HCT116 (cell line): ENCODE measurements at places on chromosomes 5 and 9.

GRCh38 chr5:54593779-54594178 lies 76.2 kb downstream of the SNX18 start:
- no peak for DNase-seq

- no peak for DNase-seq
These were observed 1144.0 kb upstream of the NUDT12 start for GRCh38 chr5:104706600-104706999.

DNA sequence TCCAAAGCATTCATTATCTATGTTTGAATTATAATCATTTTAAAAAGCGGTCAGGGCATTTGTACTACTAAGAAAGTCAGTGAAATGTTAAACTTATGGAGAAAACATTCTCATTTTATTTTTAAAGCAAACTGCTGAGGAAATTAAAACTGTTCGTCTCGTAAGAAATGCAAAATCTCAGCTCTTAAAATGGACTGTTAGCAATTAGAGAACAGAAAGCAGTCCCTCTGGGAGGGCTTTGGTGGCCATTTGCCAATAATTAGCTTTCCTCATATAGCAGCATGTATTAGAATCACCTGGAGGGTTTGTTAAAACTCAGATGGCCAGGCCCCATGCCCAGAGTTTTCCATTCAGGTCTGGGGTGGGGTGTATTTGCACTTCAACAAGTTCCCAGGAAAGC lies 120.7 kb upstream of the RASEF start:
- no peak for DNase-seq

- no peak for DNase-seq
These were observed 637.7 kb downstream of the SEMA5A start for GRCh38 chr5:8908055-8908683.

DNA sequence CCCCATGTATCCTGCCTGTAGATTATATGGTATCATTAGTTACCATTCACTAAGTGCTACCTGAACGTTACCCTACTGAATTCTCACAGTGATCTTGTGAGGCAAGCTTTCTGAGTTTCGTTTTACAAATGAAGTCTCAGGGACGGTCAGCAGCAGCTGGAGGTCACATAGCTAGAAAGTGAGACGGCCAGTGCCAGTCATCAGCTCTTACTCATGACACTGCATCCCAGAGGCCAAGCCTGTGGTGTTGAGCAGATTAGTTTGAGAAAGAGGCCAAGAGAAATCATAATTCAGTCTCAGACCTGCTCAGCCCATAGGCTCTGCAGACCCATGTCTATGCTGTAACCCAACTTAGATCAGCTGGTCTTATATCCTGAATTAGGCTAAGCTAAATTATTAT lies 95.7 kb upstream of the EGFLAM start:
- no peak for DNase-seq

- no peak for DNase-seq
These were observed 295.5 kb downstream of the DTWD2 start for GRCh38 chr5:118692811-118693342.

DNA sequence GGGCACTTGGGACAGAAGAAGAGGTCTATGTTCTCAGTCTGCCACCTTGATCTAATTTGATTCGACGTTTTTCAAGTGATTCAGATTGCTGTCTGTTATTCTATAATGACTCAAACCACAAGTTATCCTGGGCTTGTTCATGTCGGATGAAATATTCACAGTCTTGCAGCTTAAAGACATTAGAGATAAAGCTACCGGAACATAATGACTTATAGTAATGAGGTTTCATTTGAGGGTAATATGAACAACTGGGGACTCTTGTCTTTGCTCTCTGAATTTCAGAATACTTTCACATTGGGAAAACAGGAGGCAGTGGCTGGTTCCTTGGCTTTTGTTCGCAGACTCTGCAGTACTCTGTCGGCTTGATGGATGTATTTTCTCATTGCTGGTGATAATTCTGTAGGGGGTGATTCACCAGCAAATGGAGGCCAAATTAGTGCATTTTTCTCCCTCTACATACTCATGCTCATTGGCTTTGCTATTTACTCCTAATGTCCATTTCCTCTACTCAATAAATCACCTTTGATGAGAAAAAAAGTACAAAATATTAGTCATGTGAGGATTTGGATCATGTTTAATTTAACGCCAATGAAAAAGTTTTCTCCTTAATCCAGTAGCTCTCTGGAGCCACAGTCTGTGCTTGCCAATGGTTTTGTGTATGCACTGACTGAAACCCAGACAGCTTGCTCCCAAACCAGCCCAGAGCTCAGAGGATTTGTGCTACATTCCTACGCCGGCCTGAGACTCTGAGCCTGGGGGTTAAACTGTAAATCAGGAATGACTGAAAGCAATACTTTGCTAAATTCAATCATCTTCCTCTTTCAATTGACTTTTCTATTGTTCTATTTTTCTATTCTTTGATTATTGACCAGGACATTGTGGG lies 154.7 kb upstream of the ANKH start:
- DNase-seq = no peak

DNA sequence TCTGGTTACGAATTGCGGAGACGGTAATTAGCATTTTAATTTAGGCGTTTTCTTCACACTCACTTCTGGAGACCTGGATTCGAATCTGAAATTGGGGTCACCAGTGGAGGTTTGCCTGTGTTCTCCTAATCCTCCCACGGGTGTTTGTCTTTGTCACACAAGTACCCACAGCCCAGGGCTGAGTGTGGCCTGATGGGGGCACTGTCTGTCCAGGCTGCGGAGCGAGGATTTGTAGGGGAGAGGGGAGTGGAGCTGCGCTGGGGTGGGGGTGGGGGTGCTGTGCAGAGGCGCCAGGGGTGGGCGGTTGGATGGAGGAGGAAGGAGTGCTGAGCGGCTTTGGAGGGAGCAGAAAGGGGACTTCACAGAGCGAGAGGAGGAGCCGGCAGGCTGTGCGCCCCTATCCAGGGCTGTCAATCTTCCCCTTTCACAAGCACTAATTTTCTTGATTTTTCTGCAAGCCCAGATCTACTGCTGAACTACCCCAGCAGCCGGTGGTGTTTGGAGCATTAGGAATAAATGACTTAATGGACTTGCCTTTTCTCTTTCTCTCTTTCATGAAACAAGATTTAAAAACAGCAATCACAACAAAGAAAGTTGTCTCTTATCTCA lies 53.1 kb downstream of the TSPAN17 start:
- no peak for DNase-seq

- DNase-seq = no peak
These were observed 7.3 kb downstream of the CRHBP start for GRCh38 chr5:76960004-76960625.

GRCh38 chr5:68215898-68216244 lies 315 bp downstream of the PIK3R1 start:
- no peak for DNase-seq

- DNase-seq = no peak
These were observed 50.4 kb downstream of the RUSC2 start for GRCh38 chr9:35540315-35540714.

DNA sequence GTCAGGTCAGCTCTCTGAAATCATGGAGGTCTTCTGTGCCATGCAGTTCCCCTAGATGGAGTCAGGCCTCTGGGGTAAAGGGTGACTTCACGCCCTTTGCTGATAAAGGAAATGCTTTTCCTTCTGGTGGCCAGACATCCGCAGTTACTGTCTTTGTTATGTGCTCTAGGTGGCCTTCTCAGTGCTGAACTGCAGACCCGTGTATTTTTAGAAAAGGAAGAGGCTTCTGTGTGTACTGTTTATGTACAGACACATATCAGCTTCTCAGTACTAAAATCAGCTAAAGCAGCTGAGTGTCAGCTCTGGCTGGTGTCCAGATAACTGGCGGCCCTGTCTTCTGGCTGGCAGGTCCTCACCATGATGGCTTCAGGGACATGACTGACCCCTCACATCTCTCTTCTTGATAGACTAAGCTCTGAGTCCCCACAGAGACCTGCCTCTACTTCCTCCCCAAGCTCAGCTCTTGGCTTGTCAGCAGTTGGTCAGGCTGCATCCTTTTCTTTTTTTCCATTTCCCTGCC lies 75.3 kb downstream of the ARHGAP26 start:
- DNase-seq = no peak

DNA sequence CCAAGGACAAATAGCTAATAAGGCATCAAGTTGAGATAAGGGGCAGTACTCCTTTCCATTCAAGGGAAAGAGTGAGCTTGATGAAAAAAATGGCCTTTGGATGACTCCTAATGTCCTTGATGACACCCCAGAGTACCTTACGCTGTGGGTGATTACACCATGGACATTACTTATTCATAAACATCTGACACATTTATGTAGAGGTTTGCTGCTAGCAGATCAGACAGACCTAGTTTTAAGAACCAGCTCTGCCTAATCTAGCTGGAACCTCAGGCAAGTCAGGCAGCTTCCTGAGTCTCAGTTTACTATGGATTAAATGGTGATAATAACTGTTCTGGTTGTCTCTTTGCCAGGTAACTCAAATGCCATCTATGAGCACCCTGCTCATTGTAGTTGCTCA lies 2.8 kb downstream of the ALDOB start:
- no peak for DNase-seq

GRCh38 chr5:208449-209114 lies 9.4 kb downstream of the CCDC127 start:
- DNase-seq = no peak

GRCh38 chr9:115923903-115924668 lies 229.5 kb upstream of the PAPPA start:
- no peak for DNase-seq

GRCh38 chr9:22165144-22165543 lies 156.0 kb upstream of the CDKN2B start:
- DNase-seq = no peak

DNA sequence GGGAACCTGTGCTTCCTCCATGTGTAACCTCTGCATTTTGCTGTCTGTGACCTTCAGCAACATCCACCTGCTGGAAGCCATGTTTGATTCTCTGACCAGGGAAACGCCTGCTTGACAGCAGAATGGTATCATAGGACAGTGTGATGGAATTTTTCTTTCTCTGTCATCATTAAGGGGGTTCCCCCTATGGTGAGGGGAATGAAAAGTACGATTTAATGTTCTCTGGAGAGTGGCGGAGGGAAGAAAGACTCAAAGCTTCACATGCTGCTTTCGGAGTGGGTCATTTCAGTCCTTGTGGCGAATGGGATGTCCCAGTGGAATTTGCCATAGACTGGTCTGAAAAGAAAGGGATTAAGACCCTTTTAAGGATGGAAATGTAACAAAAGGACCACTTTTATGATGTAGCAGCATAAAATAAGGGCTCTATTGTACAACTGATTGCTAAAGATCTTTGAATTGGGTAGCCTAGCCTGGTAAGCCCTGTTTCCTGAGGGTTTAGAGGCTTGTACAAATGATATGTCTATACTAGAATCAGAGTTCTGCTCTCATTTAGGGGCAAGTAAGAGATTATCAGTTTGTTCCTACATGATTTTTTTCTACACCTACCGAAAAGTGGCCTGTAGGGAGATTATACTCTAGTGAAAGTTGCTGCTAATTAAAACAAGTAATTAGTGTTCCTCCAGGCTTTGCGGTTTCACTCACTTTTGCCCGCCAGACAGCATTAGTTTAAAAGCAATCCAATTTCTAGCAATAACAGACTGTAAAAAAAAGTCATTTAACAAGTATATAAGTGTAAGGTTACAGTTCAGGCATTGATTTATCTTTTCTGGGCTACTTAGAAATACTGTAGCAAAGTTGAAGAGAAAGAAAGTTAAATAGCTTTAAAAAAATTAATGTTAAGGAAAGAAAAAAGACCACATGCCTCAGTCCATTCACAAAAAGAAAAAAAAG lies 904.5 kb downstream of the NR2F1-AS1 start:
- DNase-seq = no peak

- no peak for DNase-seq
These were observed 620.7 kb upstream of the ARRDC3 start for GRCh38 chr5:92003806-92004205.

DNA sequence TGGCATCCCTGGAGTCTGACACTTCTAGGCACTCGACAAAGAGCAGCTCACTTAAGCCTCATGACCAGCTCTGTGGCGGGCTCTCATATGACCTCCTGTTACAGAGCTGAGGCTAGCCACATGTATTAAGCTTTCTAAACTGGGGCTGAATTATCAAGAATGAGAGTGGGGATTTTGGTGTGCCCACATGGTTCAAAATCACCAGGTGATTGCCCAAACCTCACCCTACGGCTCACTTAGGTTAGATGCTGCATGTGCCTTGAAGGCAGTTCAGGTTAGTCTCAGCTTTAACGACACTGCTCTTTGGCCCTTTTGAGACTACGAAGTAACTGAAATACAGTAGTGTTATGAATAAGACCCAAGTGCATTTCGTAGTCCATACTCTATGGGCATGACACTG lies 39.4 kb upstream of the SMIM32 start:
- no peak for DNase-seq
